ENCODE measurements at places on chromosomes 6 and 20.

GRCh38 chr6:158257781-158258180 is 54.5 kb upstream of the TULP4 start:
- DNase-seq: no peak

GRCh38 chr20:60804240-60804917 is 447.7 kb upstream of the CDH4 start:
- DNase-seq: no peak

- no peak for DNase-seq
Measured at GRCh38 chr6:41504466-41505121, 41.6 kb upstream of the FOXP4 start.

DNA sequence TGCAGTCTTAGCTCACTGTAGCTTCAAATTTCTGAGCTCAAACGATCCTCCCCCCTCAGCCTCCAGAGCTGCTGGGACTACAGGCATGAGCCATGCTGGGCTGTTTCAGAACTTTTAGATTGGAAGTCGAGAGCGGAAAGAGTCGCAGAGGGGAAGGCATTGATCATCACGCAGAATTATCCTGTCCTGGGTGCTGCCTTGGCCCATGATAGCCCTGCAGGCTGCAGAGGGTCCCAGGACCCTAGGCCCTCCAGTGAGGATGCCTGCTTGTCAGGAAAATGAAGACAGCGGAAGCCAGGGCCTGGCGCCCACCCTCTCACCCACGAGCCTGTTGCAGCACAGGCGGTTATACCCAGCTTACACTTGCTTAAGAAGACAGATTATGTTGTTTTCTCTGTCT is 9.1 kb downstream of the TMEM181 start:
- DNase-seq: no peak

DNA sequence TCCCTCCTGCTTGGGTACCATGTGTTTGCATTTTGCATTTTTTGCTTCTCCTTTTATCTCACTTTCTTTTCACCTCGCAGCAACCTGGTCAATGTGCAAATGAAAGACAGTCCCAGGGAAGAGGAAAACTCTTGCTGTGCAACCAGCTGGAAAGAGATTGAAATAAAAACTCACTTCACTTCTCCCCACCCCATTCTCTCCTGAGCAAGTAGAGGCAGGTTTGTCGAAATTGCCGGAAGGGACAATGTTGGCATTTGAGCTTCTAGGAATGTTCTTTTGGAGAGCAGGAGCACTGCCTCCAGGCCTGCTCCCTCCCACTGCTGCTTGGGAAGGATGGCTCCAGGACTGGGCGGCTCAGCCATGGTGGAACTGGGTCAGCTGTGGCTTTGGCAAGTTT is 30.6 kb downstream of the KCNG1 start:
- no peak for DNase-seq

GRCh38 chr20:24498641-24499040 is 29.2 kb downstream of the SYNDIG1 start:
- DNase-seq: no peak

DNA sequence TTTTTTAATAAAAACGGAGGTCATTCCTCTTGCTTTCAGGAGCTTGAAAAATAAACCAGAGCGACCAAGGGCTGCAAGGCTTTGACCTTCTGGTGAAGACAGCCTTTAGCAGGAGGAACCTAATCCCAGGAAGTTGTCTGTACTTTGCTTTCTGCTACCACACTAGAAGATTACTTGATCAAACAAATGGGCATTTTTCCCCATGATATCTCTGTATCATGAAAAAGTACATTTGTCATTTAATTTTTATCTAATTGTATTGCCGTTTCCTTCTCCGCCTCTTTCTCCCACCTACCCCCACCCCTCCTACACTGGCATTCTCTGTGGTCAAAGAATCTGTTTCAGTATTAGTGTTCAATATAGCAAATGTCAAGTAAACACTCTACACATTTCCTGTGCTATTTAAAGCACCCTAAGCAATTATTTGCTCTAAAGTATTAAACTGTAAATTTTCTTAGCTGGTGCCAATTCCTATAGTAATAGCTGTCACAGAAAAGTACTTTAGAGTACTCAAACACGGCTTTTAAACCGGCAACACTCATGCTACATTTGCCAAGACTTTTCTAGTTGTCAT is 29.7 kb downstream of the ATXN1 start:
- DNase-seq: no peak

- no peak for DNase-seq
Measured at GRCh38 chr6:146041282-146041681, 12.4 kb downstream of the GRM1 start.

GRCh38 chr20:9912290-9912689 is 73.4 kb upstream of the PAK5 start:
- DNase-seq: no peak
